ENCODE measurements at places on chromosomes 3 and 15.

GRCh38 chr3:121330634-121331033, 215.2 kb downstream of the POLQ start:
- no peak for DNase-seq

DNA sequence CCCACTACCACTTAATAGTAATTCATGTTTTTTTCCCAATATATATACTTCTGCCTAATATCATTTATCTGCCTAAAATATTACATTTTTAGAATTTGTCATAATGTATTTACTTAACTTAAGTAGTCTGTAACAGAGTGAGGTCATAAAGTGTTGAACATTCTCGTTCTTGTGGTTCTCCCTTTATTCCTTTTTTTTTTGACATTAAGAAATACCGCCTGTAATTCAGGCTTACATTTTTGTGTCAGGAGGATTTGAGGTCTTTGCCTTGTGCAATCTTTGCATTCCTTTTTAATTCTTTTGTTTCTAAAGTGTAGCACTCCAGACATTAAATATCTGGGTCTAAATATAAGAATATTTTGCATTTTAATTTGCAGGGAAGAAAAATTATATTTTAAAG, 315.4 kb downstream of the PTPRG start:
- DNase-seq: no peak

GRCh38 chr3:1661839-1662238, 436.8 kb upstream of the CNTN4 start:
- DNase-seq: no peak

GRCh38 chr15:62656071-62656470, 386.5 kb upstream of the TPM1 start:
- no peak for DNase-seq

DNA sequence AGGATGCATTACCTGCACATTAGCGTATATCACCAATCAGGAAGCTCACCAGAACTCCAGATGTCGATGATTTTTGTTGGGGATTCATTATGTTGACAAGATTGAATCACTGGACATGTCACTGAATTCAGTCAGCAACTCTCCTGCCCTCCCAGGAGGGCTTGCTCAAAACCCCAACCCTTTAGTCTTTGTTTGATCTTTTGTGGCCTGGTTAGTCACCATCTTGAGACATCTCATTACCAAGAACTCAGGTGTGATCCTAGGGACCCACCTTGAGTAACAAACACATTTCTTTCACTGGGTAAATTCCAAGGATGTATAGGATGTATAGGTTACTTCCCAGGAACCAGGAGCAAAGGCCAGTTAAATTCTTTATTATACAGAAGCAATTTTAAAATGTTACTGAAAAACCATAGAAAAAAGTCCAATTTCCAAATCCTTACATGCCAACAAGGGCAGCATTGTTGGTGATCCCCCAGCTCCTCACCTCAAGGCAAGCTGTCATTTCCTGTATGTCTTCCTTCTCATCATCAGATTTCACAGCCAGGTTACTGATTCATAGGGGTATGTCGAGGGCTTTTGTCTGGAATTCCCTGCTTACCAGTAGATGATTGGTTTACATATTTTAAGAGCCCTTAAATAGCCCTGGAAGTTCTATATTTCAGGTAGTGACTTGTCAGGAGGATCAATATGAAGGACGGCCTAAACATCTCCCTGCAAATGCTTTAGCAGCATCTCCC, 11.7 kb downstream of the SNRPN start:
- DNase-seq: no peak

DNA sequence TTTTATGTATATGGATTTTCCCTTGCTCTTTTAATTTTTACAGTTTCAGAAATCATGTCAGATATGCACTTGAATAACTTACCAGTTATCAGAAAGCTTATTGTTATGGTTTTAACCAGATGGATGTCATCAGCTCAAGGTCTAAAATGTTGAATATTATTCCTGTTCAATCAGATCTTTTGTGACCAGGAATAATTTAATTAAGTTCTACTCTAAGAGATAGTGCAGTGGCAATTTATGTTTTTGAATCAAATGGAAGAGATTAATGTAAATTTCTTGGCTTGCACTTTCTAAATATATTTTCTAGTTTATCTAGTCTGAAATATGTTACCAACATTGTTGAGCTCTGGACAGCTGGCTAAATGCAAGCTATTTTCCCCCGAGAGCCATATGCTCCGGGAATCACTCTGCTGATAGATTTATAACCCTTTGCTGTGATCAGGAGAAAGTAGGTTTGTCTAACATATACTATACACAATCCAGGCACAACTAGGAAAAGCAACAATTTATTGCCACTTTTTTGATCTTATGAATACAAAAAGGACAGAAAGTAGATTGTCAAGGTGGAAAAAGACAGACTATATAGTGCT, 76.8 kb upstream of the CD96 start:
- no peak for DNase-seq

GRCh38 chr3:114380233-114380651, 86.4 kb downstream of the TIGIT start:
- no peak for DNase-seq

- no peak for DNase-seq
These were observed 159.7 kb upstream of the POU1F1 start for GRCh38 chr3:87435926-87436620.

- DNase-seq: no peak
These were observed 329.9 kb upstream of the ROBO1 start for GRCh38 chr3:80097674-80098073.

DNA sequence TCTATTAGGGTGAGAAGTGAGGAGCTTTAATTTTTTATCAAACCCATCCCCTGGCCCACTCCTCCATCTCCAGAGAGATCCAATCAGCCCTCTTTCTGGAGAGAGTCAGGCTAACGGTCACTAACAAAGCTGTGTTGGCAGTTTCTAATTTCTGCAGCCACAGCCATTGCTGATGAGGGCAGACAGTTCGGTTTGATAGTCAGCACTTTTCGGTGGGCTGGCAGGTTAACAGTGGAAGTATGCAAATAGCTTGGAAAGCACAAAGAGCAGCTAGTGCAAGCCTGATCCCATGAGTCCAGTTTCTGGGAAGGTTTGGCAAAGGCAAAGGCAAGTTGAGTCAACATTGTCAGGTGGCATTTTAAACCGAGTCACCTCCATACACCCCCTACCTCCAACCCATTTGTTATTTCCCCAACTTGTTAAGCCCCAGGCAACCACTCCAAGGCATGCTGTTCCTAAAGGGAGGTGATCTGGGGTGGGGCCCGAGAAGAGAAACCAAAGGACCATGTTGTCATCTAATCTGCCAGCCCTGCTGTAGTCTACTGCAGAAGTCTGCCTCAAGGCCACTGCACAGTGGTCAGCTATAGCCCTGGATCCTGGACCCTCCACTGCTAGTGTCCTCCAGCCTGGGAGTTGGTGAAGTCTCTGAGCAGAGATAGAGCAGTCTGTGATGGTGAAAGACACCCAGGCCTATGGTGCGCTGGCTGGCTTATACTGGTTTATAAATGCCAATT, 1.7 kb downstream of the CCR1 start:
- no peak for DNase-seq

DNA sequence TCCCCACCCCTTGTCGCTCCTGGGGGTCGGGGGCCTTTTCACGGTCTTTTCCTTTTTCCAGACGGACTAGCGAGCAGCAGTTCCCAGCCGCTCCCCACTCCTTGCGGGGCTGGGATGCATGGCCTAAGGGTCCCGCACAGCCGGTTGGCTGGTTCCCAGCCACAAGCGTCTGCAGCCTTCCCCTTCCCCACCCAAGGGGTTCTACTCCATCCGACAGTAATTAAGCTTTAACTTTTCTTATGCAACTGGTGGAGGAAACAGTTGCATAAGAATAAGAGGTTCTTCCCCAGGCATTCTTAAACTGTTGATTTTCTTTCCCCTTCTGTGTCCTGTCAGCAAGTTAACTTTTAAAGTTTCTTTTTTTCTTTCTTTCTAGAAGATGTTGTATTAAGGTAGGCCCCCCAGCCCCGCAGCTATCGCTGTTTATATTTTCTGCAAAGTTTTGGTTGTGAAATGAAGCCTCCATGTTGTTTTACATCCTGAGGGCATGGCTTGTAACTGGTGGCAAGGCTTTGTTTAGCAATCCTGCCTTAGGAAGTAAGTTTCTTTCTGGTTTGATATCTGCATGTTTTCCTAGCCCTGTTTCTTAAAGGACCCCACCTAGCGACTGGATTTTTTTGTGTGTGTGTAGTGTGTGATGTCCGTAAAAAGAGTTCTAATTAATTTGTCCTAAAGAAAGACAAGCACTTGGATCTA, 207.5 kb downstream of the ZNF385D start:
- no peak for DNase-seq

- no peak for DNase-seq
These were observed 83.6 kb downstream of the RAP2B start for GRCh38 chr3:153245661-153246060.

- DNase-seq: no peak
These were observed 8.5 kb downstream of the EOMES start for GRCh38 chr3:27713435-27714145.

- no peak for DNase-seq
These were observed 80.6 kb downstream of the RBPMS2 start for GRCh38 chr15:64694816-64695215.

- no peak for DNase-seq
These were observed 131.6 kb downstream of the C3orf70 start for GRCh38 chr3:185021256-185021655.

GRCh38 chr3:25384471-25384870, 43.6 kb upstream of the RARB start:
- DNase-seq: no peak

GRCh38 chr15:39153058-39153714, 427.7 kb upstream of the THBS1 start:
- no peak for DNase-seq

GRCh38 chr3:4730719-4731118, 237.6 kb downstream of the ITPR1 start:
- DNase-seq: no peak

DNA sequence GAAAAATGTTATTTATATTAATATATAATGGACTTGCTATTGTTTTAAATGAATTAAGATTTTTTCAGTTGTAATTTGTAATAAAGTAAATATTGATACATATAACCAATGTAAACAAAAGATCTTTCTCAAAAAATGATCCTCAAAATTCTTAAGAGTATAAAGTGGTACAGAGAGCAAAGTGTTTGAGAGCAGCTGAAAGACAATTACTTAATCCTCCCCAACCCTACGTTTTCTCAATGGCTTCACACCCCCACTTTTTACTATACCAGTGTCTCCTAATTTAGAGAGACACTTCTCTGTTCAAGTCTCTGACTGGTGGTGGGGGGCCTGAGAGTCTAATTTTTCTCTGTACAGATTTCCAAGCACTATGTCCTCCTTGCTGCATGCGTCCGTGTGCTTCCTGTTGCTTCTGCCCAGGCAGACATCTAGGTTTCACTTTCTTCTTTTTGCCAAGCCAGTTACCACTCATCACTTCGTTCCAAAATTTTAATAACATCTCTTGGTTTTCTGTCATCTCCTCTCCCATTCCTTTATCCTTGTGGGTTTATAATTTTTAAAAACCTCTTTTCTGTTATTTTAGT, 276.3 kb upstream of the DNAJC19 start:
- no peak for DNase-seq

- DNase-seq: no peak
These were observed 21.9 kb downstream of the MEGF11 start for GRCh38 chr15:66231394-66232266.

GRCh38 chr15:44726568-44727484, 9.5 kb upstream of the TRIM69 start:
- DNase-seq: peak; percentile 75

- no peak for DNase-seq
These were observed 5.7 kb upstream of the BLM start for GRCh38 chr15:90711418-90711824.

DNA sequence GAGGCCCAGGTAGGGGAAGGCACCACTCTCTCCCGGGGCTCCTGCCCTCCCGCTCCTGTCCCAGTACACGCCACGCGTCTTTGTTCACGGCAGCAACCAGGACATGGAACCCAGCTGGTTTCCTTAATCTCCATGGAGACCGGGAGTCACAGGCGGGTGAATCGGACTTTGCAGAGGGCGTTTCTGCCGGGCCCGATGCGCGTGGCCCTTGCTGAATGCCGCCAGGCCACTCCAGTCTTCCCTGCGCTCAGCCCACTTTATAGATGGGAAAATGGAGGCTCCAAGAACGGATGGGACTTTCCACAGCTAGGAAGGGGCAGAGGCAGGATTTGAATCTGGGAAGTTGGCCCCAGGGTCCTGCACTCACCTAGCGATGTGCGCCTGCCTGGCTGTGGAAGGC, 7.4 kb downstream of the PLXND1 start:
- DNase-seq: no peak

DNA sequence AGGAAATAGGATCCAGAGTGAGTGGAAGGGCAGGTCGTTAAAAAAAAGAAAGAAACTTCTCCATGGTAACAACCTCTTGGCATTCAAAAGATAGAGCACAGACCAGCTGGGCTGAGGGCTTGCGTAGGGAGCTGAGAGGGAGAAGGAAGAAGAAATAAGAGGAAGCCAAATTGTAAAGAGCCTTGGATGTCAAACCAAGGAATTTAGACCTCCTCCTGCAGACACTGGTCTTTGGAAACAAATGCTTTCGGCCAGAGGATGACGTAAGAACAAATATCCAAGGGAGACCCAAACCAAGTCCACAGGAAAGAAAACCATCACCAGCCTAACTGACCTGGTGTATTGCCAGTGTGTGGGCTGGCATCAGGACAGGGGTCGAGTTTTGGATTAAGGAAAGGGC, 155.2 kb downstream of the UACA start:
- DNase-seq: no peak

Data from activated CD4-positive, alpha-beta T cell treated with anti-CD3 and anti-CD28 coated beads for 48 hours (primary cell).